ENCODE measurements at places on chromosomes 4 and X. TPM values are rescaled to one million over a fixed set of nuclear protein-coding genes. Genes with fewer than 3 reads are reported as not detected.

DNA sequence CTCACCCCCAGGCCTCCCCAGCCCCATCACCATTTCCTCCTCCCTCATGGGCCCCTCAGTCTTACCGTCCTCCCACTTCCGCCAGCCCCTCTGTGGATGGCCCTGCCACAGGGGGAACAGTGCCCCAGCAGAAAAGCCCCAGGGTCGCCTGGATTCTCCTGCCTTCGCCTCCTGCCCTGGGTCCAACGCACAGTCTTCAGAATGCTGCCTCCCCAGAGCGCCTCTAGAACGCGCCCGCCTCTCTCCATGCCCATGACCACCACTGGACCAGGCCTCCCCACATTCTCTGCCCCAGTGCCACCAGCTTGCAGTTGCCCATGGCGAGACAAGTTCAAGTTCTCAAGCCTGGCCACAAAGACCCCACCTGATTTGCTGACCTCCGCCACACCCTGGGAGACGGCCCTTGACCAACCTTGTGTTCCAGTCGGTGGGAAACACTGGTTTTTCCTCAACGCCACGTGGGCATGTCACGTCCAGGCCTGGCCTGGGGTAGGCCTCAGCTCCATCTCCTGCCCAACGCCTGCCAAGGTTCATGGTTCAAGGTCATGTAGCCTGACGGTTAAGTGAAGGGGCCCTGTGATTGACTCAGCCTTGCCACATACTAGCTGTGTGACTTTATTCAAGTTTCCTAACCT lies 634 bp upstream of the PLXNB3 start:
- no peak overlapping the region for H3K27ac ChIP-seq
- H3K4me3 ChIP-seq, result no peak overlapping the region
- H3K27me3 ChIP-seq, result no peaks in the 10 kb centered on the region
- H3K4me1 ChIP-seq, result peaks cover 34% of the 10 kb centered on the region
- no peaks in the 10 kb centered on the region for H3K36me3 ChIP-seq

- H3K27ac ChIP-seq, result peak within 1 kb of the TSS; percentile 79
- H3K27me3 ChIP-seq, result no peaks in the 10 kb centered on the region
- H3K4me1 ChIP-seq, result peaks cover 30% of the 10 kb centered on the region
- peak; percentile 97 for DNase-seq
- peaks cover 26% of the 10 kb centered on the region for H3K36me3 ChIP-seq
These were observed at the start of gene LRPAP1 for GRCh38 chr4:3531879-3532750. LRPAP1 (minus strand) TSS chr4:3532422; CDS start chr4:3532412, 10 bp downstream.

DNA sequence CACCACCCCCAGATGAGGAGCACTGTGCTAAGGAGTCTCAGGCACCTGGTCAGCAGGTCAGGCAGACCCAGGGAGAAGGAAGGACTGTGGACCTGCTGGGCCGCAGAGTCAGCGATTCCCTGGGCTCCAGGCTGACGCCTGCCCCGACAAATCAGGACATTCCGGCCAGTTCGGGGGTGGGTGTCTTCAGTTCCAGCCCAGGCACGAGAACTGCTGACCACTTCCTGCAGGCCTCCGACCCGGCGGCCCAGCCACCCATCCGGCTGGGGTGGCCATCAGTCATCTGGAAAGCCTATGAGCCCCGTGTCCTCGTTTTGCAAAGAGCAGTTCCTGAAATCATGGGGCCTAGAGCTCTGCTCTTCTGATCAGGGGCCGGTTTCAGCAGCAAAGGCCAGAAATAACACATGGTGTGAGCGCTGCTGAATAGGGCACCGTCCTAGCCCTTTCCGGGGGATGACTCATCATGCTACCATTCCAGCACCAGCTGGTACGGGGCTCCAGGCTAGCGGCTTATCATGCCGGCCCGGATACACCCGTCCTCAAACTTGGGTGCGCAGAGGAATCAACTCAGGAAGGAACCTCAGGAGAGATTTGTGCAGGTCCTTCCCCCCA lies 7.8 kb upstream of the SH3TC1 start:
- H3K4me1 ChIP-seq, result peaks cover 49% of the 10 kb centered on the region
- no peaks in the 10 kb centered on the region for H3K36me3 ChIP-seq
- H3K27ac ChIP-seq, result peak overlapping the region; percentile 78
- peak; percentile 93 for DNase-seq
- no peaks in the 10 kb centered on the region for H3K27me3 ChIP-seq
- no peak overlapping the region for H3K4me3 ChIP-seq

GRCh38 chr4:144685911-144686310 lies 40.0 kb downstream of the HHIP start:
- no peak overlapping the region for H3K27ac ChIP-seq
- no peaks in the 10 kb centered on the region for H3K27me3 ChIP-seq

GRCh38 chr4:147674073-147674472 lies 9.9 kb downstream of the PRMT9 start:
- no peaks in the 10 kb centered on the region for H3K4me1 ChIP-seq
- no peaks in the 10 kb centered on the region for H3K27me3 ChIP-seq
- H3K36me3 ChIP-seq, result no peaks in the 10 kb centered on the region
- H3K27ac ChIP-seq, result no peak overlapping the region

DNA sequence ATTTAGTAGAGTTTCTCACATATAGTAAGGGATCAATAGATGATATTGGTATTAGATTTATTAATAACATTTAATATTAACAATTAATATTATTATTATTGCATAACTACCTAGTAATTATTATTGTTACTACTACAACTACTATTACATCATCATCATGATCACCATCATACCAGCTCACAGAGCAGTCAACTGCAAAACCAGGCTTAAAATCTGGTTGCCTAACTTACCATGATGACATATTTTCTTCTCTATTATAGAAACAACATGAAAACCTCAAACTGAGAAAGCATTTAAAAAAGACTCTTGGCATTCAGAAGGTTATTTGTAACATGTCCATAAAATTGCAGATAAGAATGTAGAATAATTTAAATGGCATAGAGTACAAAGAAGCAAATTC lies 247.0 kb upstream of the TTC29 start:
- H3K4me1 ChIP-seq, result peaks cover 6% of the 10 kb centered on the region
- no peak overlapping the region for H3K4me3 ChIP-seq
- DNase-seq, result no peak
- H3K36me3 ChIP-seq, result no peaks in the 10 kb centered on the region
- H3K27me3 ChIP-seq, result no peaks in the 10 kb centered on the region

GRCh38 chr4:139734875-139735380 lies 69.3 kb downstream of the MGST2 start:
- no peaks in the 10 kb centered on the region for H3K27me3 ChIP-seq
- peak; percentile 95 for DNase-seq
- peaks cover 20% of the 10 kb centered on the region for H3K4me1 ChIP-seq
- H3K27ac ChIP-seq, result peak overlapping the region; percentile 91
- H3K4me3 ChIP-seq, result peak overlapping the region; percentile 57
- H3K36me3 ChIP-seq, result no peaks in the 10 kb centered on the region

DNA sequence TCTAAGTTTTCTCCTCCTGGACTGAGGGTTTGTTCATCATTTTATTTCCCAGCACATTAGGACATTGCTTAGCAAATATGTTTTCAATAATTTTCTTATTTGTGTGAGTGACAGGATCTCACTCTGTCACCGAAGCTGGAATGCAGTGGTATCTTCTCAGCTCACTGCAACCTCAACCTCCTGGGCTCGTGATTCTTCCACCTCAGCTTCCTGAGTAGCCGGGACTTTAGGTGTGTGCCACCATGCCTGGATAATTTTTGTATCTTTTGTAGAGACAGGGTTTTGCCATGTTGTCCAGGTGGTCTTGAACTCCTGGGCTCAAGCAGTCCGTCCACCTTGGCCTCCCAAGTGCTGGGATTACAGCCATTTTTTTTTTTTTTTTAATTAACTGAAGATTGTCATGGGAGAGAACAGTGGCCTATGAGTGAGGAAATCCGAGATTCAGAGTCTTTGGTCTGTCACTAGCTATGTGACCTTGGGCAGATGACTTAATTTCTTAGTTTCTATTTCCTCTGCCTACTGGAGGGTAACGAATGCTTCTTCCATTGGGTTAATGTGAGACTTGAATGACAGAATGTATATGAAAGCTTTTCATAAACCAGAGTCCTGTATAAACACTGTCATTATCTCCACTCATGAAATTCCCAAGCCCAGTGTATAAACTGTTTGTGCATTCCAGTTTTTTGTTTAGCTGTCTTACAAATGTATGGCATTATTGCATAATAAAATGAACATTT lies 23.9 kb downstream of the MOB1B start:
- no peaks in the 10 kb centered on the region for H3K36me3 ChIP-seq
- no peak overlapping the region for H3K4me3 ChIP-seq
- H3K4me1 ChIP-seq, result peaks cover 10% of the 10 kb centered on the region

The ATXN3L gene
- total RNA-seq, result not detected

The PPEF2 gene
- not detected for total RNA-seq

The CENPVL2 gene
- total RNA-seq, result not detected

- no peak overlapping the region for H3K27ac ChIP-seq
- DNase-seq, result no peak
- no peaks in the 10 kb centered on the region for H3K4me1 ChIP-seq
- H3K27me3 ChIP-seq, result no peaks in the 10 kb centered on the region
- no peak overlapping the region for H3K4me3 ChIP-seq
These were observed 152.2 kb downstream of the CBLL2 start for GRCh38 chrX:22424919-22425318.

The SUPT20HL2 gene
- total RNA-seq, result not detected

Data from esophagus muscularis mucosa (tissue), 4 donors.